Kidney (tissue), 22 donors: ENCODE measurements at places on chromosomes 1 and 21. TPM values are rescaled to one million over a fixed set of nuclear protein-coding genes. Genes with fewer than 3 reads are reported as not detected.

NBPF9 gene
- polyA plus RNA-seq: 5.3 TPM

- H3K4me1 ChIP-seq: no peaks in the 10 kb centered on the region
- no peak overlapping the region for H3K4me3 ChIP-seq
- no peak for DNase-seq
Measured at GRCh38 chr1:92857817-92858216, 26.0 kb downstream of the RPL5 start.

DNA sequence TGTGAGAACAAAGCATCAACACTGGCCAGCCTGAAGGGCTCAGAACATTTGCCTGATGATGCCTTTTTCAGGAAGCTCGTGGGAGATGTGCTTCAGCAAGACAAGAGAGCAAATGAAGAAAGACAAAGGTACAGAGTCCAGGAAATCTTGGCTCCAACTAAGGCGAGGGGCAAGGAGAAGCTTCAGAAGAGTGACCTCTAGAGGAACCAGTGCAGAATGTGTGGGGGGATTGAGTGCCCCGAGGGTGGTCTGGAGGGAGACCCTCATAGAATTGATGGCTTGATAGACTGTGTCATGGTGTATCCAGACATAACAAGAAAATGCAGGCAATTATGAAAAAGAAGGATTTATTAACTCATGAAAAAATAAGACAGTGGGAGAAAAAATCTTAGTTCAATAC, 15.3 kb upstream of the NLRP3 start:
- H3K4me1 ChIP-seq: no peaks in the 10 kb centered on the region
- H3K36me3 ChIP-seq: no peaks in the 10 kb centered on the region
- no peak overlapping the region for H3K27ac ChIP-seq
- no peaks in the 10 kb centered on the region for H3K27me3 ChIP-seq

- H3K36me3 ChIP-seq: no peaks in the 10 kb centered on the region
- no peaks in the 10 kb centered on the region for H3K27me3 ChIP-seq
- H3K4me1 ChIP-seq: no peaks in the 10 kb centered on the region
- no peak overlapping the region for H3K27ac ChIP-seq
- no peak overlapping the region for H3K4me3 ChIP-seq
Measured at GRCh38 chr1:162228586-162228985, 148.1 kb downstream of the SPATA46 start.

DNA sequence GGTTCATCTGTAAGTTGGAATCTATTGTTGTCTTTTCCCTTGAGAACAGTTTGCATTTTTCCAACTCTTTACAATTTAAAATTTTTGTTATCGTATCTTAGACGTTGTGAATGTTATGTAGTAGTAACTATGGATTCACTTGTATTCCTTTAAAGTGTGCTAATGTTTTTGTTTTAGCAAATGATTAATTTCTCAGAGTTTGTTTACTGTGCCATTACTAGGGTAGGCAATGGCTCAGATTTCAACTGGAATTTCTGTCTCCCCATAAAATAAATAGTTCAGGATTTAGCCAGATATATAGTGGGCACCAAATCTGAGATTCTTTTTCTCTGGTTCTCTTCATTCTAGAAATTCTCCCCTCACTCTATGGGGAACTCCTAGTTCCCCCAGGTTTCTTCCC, 896.5 kb downstream of the PLA2G4A start:
- H3K27me3 ChIP-seq: no peaks in the 10 kb centered on the region
- no peak overlapping the region for H3K4me3 ChIP-seq
- H3K4me1 ChIP-seq: no peaks in the 10 kb centered on the region
- no peak overlapping the region for H3K27ac ChIP-seq
- H3K36me3 ChIP-seq: no peaks in the 10 kb centered on the region

ERO1B gene
- 5.7 TPM for polyA plus RNA-seq

CAMSAP2 gene
- polyA plus RNA-seq: 7.5 TPM

C4BPA gene
- polyA plus RNA-seq: not detected

DNA sequence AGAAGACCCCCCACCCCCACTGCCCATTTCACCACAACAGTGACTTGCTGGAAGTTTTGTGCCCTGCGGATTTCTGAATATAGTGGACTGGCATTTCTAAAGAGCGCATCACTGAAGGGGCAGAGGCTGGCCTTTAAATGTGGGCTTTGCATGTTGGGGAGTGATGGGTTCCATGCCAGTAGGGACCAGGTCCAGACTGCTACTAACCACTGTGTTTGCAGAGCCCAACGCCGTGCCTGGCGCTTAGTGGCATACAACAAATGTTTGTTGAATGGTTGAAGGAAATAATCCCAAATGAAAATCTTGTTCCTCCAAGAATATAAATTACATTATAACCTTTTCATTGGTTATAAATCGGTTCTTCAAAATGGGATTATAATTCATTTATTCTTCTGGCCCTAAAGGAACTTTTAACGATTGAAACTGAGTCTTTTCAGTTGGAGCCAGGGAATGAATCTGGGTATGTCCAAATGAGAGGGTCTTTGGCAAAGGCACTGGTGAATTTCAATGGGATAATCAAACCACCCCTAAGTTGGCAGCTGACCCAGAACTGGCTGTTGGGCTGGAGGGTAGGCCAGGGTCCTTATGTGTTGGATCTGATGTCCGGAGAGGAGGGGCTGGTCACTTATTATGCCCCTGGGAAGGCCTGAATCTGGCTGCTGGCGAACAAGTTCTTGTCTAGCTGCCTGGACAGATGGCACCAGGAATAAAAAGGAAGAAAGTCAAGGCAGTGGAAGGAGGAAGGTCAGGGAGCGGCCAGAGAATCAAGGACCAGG, 13.8 kb upstream of the SDHB start:
- no peak overlapping the region for H3K27ac ChIP-seq
- no peaks in the 10 kb centered on the region for H3K4me1 ChIP-seq
- H3K36me3 ChIP-seq: no peaks in the 10 kb centered on the region

TNFRSF18 gene
- polyA plus RNA-seq: not detected

DNA sequence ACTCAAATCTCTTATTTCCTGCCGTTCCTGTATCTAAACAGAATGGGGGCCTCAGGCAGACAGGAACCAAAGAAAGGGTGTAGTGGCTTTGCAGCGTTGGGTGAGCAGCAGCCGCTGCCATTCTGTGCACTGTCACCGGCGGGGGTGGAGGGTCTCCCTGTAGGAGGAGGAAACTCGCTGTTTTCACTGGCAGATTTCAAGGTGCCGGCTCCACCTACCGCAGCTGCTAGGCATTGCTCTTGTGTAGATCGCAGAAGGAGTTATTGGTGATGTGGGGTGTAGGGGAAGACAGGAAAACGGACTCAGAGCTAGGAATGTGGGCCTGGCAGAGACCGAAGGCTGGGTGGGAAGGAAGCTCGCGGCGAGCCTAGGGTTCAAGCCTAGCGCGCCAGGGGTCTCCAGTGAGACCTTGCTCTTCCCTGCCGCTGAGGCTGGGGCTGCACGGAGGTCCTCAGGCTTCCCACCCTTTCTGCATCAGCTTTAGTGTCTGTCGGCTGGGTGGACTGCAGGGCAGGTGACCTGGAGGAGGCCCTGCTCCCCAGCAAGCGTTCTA, 20.8 kb downstream of the ATP5PO start:
- DNase-seq: peak; percentile 88
- H3K36me3 ChIP-seq: peaks cover 3% of the 10 kb centered on the region
- H3K4me3 ChIP-seq: peak overlapping the region; percentile 25
- no peak overlapping the region for H3K27ac ChIP-seq

DNA sequence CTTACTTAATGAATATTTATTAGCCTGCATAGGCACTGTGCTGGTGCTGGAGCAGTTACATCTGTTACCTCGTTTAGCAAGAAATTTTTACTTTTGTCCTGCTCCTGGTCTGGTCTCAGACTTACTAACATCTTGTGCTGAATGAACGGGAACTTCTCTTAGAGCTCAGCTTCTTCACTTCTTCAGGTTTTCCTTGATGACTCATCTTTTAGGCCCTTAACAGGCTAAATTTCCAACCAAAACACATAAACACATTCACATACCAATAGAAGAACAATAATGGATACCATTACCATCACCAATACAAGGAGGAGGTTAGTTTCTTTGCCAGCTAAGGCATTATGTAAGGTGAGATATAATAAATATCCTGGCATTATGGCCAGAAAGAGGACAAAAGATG, 68.9 kb downstream of the IFI44 start:
- no peaks in the 10 kb centered on the region for H3K4me1 ChIP-seq
- no peaks in the 10 kb centered on the region for H3K36me3 ChIP-seq
- no peaks in the 10 kb centered on the region for H3K27me3 ChIP-seq

DNA sequence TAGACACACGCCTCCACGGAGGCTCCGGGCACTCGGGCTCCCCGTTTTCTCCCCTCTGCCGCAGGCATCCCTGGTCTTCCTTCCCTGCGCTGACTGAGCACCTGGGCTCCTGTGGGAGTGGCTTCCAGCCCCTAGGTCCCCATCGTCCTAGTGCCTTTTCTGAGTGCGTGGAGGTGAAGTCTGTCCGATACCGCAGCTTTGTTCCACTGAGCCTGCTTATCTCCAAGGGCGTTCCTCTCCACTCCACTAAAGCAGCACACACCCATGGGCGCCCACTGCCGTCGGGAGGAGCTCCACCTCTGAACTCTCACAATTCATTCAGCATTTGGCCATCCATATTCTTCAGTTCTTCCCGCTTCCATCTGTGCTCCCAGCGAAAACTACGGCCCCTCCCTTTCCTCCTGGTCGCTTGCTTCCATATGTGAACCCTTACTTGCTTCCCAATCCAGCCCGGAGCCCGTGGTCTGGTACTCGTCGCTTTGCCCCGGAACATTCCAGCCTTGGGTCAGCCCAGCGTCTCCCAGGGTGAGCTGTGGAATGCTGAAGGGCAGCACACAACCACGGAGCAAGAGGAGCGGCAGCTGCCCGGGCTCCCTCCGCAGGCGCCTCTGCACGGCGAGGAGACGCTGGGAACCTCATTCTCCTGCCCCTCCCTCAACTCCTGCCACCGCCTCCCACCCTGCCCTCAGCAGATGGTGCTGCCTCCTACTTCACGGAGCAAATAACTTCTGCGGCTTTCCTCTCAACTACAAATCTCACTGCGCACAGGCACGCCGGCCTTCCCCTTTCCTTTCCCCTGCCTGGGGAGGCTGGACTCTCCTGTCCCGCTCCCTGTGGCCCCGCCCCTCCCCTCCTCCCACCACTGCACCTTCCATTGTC, 27.5 kb downstream of the ATP8B2 start:
- no peaks in the 10 kb centered on the region for H3K27me3 ChIP-seq
- peak overlapping the region; percentile 60 for H3K27ac ChIP-seq
- peak overlapping the region; percentile 59 for H3K4me3 ChIP-seq
- H3K36me3 ChIP-seq: no peaks in the 10 kb centered on the region

DNA sequence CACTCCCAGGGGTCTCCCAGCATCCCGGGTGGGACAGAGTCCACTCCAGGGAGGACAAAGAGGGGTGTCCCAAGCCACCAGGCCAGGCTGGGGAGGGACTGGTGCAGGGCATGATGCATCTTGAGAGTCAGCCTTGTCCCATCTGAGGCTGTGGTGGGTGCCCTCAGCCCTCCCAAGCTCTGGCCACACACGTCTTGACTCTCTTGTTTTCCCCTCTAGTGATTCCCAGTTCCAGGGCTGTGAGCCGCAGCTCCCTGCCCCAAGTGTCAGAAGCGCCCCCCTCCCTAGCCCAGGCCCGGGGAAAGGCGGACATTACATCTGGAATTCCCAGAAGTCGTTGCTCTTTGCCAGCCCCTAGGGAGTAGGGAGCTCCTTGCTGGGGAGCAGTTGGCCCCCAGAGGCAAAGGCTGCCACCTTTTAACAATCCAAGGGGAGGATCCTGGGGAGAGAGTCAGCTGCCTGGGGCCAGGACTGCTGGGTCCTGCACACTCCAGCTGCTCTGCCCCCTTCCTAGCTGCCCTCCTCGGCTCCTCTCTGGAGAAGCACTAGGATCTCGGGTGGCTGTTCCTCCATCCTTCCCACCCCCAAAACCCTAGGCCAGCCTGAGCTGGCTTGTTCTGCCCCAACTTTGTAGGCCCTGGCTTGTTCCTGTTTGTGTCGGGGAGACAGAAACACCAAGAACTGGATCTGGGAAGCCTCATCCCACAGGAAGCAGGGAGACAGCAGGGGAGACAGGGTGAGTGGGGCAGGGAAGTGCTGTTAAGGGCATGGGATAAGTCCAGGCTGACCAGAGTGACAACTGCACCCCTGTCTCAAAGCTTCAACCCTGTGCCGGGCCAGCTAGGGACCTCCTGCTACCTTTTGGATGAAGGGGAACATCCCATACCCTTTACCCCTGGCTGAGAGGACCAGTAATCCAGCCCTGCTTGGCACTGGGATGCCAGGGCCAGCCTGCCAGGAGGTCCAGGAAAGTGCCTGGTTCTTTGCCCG, 3.2 kb upstream of the PTPN7 start:
- no peaks in the 10 kb centered on the region for H3K4me1 ChIP-seq
- H3K4me3 ChIP-seq: no peak overlapping the region
- H3K27ac ChIP-seq: no peak overlapping the region

- no peak for DNase-seq
- H3K36me3 ChIP-seq: no peaks in the 10 kb centered on the region
- no peaks in the 10 kb centered on the region for H3K27me3 ChIP-seq
- H3K4me3 ChIP-seq: no peak overlapping the region
- no peak overlapping the region for H3K27ac ChIP-seq
Measured at GRCh38 chr1:231885209-231885854, 258.7 kb downstream of the DISC1 start.

LRRC3 gene
- polyA plus RNA-seq: 0.60 TPM

DNA sequence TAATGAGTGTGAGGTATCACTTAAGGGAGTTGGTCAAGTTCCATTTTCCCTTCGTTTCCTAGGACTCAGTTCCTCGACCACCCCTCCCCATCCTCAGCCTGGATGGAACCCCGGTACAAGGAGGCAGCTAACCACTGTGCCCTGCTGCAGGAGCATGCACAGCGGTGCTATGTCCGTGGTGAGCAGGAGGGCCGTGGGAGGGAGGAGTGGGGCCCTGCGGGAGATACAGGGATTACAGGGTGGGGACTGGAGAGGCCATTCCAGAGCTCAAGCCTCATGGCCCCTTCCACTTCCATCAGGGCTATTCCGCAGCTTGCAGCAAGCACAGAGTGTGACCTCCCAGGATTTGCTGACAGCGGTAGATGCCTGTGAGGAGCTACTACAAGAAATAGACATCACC, 25.8 kb downstream of the HYI start:
- no peaks in the 10 kb centered on the region for H3K27me3 ChIP-seq
- DNase-seq: no peak
- no peak overlapping the region for H3K27ac ChIP-seq
- peaks cover 74% of the 10 kb centered on the region for H3K36me3 ChIP-seq
- no peak overlapping the region for H3K4me3 ChIP-seq
- no peaks in the 10 kb centered on the region for H3K4me1 ChIP-seq

DNA sequence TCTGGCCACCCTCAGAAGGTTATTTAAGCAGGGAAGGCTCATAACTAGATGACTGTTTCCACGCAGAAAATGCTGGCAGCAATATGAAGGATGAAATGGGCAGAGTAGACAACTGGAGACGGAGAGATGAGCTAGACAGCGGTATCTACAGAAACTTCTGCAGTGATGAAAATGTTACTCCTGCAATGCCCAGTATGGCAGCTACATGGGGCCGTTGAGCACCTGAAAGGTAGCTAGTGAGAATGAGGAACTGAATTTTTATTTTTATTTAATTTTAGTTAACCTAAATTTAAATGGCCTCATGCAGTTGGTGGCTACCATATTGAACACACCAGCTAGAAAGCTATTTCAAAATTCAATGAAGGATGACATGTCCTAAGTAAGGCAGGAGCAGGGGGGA, 27.3 kb downstream of the SIPA1L2 start:
- no peak overlapping the region for H3K27ac ChIP-seq
- no peak for DNase-seq

KCNH1 gene
- not detected for polyA plus RNA-seq

GRCh38 chr1:114976891-114977290, 52.7 kb upstream of the TSHB start:
- H3K27me3 ChIP-seq: no peaks in the 10 kb centered on the region
- no peak overlapping the region for H3K27ac ChIP-seq
- H3K4me3 ChIP-seq: no peak overlapping the region
- H3K4me1 ChIP-seq: no peaks in the 10 kb centered on the region
- no peaks in the 10 kb centered on the region for H3K36me3 ChIP-seq
